CD4-positive, alpha-beta T cell treated with Interleukin-17A for 1 hour (primary cell): ENCODE measurements at places on chromosomes 1 and 21.

GRCh38 chr1:47931395-47931794, 65.8 kb downstream of the TRABD2B start:
- DNase-seq, result no peak

GRCh38 chr1:203516184-203516583, 22.2 kb downstream of the OPTC start:
- no peak for DNase-seq

- DNase-seq, result no peak
Observed at GRCh38 chr1:197782722-197783360, 7.6 kb upstream of the DENND1B start.

DNA sequence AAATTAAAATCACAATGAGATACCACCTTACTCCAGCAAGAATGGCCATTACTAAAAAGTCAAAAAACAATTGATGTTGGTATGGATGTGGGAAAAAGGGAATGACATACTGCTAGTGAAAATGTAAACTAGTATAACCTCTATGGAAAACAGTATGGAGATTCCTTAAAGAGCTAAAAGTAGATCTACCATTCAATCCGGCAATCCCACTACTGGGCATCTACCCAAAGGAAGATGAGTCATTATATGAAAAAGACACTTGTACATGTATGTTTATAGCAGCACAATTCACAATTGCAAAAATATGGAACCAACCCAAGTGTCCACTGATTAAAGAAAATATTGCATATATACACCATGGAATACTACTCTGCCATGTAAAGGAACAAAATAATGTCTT, 37.2 kb downstream of the SUSD4 start:
- no peak for DNase-seq

DNA sequence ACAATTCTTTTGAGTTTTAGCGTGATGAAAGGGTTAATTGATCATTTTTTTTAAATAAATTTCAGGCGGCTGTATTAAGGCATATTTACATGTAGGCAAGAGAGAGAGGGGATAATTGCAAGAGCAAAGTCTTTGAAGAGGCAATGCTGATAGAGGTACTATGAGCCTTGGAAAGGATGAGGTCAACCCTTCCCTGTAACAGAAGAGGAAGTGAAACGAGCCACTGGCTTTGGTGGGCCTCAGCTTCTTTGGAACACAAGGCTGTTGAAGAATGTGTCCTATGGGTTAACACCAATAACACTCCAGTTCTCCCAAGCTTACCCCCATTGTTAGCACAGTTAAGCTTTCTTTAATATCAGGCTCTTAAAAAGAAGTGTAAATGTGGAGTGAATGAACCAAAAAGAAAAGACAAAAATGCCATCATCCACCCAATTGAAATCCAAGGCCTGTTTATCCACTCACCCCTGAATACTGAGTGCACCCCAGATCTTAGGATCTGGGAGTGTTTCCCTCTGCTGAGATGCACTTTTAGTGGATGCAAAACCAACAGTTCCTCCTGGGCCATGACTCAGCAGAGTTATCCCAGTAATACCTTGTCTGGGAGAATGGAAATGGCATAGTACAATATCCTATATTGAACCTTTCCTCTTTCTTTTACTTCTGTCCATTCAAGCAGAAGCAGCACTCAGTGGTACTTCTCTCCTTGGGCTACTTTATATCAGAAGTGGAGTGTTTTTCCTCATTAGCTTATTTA, 216.4 kb downstream of the SLC44A5 start:
- DNase-seq, result no peak

DNA sequence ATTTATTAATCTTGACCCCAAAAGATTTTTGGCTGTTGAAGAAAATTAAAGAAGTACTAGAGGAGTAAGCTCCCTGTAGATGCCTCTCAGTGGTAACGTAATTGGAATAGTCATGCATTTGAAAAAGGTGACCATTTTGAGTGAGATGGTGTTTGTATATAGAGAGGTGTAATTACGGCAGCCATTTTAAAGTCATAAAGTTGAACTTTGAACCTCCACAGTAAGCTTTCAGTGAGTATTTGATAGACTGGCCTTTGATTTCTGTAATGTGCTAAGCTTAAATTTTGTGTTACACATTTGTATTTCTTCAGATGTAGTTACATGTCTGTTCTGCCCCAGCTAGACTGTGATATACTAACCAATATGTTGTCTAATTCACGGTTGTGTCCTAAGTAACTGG, 21.5 kb upstream of the TMCO2 start:
- DNase-seq, result no peak

DNA sequence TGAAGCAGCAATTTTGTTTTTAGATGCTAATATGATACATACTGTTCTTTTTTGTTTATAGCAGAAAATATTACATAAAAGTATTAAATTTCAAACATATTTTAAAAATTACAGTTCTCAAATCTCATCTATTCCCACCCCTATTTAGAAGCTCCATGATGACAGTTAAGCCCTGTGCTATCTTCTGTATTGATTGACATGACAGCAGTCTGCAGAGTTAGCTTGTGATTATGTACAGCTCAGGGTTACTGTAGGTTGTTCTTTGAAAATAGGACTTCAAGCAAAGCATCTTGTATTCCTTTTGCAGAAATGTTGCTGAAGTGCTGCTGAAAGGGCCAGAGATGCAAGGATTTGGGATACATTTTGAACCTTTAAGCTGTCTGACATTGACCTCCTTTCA, 8.2 kb downstream of the GPSM2 start:
- DNase-seq, result no peak

DNA sequence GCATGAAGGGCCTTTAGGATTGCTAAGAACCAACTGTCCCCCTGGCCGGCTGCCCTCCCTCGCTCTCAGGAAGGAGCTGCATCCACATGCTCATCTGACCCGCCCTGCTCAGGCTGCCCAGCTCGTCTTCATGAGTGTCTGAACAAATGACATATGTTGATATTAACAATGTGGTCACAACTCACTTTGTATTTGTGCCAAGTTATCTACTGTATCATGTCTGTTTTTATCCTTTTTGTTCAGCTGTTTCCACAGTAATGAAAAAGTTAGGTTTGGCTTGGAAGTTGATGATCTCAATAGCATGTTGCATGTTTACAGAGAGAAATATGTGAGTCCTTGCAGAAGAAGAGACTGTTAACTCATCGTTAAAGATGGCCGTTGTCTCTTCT, 75.1 kb downstream of the PHTF1 start:
- DNase-seq, result no peak

DNA sequence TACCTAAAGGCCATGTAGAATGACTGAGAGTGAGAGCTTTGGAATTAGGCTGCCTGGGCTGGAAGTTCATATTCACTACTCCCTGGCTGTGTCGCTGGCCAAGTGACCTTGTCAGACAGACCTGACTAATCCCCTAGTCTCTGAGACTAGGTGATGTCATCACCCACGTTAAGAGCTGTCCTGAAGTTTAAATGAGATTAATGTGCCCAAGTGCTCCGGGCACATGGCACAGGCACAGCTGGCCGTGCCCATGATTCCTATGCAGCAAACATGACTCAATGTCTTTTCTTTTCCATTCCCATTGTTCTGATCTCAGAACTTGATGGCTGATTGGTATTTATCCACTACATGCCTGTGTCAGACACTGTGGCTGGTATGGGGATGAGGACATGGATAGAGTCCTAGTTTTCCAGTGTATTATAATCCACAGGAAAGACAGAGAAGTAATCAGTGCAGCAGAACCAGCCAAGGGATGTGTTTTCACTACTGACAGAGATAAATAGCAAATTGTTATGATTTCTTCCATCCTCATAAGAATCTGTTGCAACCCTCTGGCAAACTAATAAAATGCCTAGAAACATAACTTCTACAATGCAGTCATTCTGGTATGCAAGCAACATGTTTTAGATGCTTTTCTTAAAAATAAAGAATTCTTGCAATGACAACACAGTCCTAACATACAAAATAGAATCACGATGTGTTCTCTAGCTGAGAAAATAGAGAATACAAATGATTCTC, 180.9 kb downstream of the PCP4 start:
- DNase-seq, result no peak

- no peak for DNase-seq
Observed at GRCh38 chr1:167149793-167150491, 56.1 kb downstream of the STYXL2 start.

GRCh38 chr1:17207966-17208418, 3.1 kb downstream of the PADI1 start:
- peak; percentile 43 for DNase-seq

DNA sequence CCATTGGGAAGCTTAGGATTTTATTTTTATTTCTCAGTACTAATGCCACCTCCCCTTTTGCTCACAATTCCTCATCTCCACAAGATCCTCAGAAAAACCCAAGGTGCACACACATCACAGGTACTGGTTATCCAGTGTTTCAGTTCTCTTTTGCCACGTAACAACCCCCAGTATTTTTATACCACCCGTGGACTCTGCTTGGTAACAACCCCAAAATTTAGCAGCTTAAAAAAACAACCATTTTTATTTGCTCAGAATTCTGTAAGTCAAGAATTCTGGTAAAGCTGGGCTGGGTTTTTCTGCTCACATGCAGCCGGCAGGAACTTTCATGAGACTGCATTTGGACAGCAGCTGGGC, 180.0 kb downstream of the KAZN start:
- DNase-seq, result no peak

- no peak for DNase-seq
Observed at GRCh38 chr1:226047495-226047894, 15.0 kb upstream of the H3-3A start.

DNA sequence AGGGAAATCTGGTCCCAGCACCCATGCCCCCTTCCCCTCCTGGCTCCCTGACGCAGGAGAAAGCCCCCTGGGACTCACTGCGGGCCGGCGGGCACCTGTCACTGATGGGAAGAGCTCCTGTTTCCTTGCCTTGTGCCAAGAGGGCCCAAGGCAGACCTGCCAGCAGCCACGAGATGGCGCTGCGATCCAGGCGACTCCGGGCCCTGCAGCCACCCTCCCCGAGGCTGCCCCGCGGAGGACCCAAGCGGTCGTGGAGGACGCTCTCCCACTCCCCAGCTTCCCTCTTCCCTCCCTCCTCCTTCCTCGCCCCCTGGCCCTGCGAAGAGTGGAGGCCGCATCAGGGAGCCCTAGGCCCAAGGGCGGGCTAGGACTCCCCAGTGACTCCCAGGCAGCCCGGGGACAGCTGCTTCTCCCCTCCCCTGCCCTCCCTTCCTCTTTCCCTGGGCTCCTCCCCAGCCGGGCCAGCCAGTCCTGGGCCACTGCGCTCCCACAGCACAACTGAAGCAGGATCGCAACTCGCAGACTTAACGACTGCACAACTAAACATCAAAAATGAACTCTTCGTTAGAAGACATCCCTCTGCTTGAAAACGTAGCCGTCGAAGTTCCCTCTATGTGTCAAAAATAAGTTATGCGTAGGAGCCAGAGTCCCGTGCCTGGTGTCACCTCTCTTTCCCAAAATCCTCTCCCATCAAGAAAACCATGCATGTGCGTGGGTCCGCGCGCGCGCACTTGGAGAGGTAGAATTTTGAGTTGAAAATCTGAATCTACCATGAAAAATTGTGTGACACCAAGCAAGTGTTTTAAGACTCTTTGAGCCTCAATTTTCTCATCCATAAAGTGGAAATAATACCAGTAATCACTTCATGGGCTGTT, 34.2 kb downstream of the BATF3 start:
- DNase-seq, result peak; percentile 75

DNA sequence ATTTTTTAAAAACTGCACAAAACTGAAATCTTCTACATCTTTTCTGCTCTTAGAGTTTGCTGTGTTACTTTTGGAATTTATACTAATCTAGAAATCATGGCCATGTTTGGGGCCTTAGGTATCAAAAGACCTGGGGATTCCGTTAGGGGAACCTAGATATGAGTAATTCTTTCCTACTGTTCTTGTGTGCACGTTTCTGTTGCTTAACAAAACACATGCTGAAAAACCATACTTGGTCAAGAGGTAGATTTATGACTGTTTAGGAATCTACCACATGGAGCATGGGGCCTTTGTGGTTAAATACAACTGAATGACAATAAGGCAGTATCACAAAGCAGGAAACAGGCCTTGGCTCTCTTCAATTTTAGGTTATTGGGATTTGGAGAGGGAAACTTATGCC, 291.9 kb upstream of the USP25 start:
- no peak for DNase-seq

- DNase-seq, result no peak
Observed at GRCh38 chr1:200464784-200465400, 55.1 kb upstream of the ZNF281 start.

- peak; percentile 62 for DNase-seq
Observed at GRCh38 chr1:116360429-116361173, 12.4 kb upstream of the ATP1A1 start.

GRCh38 chr1:154736841-154737240, 128.9 kb upstream of the ADAR start:
- no peak for DNase-seq

DNA sequence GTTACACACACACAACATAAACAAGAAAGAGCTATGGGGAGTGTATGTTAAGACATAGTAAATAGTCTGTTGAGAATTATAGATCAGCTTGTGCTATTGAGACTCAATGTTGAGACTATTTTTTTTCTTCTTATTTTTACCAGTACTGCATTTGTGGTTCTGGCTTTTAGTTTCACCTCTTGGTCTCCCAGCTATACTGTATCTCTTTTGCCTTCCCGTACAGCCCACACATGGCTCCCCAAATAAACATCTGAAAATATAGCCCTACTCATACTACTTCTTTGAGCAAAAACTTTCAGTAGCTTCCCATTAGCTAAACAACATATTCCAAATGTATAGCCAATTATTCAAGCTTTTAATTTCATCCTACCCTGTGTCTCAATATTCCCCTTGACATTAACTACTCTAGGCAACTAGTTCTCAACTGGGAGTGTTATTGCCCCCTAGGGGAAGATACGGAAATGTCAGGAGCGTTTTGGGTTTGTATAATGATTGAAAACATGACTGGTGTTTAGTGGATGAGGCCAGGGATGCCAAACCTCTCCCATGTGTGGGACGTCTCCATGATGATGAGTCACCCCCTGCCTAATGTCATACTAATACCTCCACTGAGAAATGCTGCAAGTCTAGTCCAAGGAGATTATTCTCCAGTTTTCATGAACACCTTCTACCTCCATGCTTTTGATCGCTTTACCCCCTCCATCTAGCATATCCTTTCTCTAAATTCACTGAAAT, 6.8 kb downstream of the RPE65 start:
- DNase-seq, result peak; percentile 10

DNA sequence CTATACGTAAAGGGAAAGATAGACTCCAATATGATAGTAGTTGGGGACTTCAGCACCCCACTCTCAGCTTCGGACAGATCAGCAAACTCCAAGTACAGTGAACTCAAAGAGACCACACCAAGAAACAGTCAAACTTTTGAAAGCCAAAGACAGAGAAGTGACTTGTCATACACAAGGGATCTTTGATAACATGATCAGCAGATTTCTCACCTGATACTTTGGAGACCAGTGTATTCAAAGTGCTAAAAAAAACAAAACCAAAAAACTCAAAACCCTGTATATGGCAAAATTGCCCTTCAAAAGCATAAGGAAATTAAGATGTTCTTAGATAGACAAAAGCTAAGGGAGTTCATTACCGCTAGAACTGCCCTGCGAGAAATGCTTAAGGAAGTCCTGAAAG, 9.4 kb downstream of the IFNAR1 start:
- DNase-seq, result no peak

- DNase-seq, result no peak
Observed at GRCh38 chr1:88697503-88697902, 13.4 kb downstream of the PKN2 start.

GRCh38 chr1:167416506-167416905, 101.8 kb downstream of the CD247 start:
- no peak for DNase-seq

- DNase-seq, result no peak
Observed at GRCh38 chr1:190001187-190001586, 476.5 kb downstream of the BRINP3 start.

GRCh38 chr21:33712022-33712803, 69.9 kb downstream of the ITSN1 start:
- no peak for DNase-seq

GRCh38 chr1:188652678-188653077, 1823.9 kb downstream of the PLA2G4A start:
- no peak for DNase-seq
